ENCODE measurements at places on chromosomes 1 and 21.

DNA sequence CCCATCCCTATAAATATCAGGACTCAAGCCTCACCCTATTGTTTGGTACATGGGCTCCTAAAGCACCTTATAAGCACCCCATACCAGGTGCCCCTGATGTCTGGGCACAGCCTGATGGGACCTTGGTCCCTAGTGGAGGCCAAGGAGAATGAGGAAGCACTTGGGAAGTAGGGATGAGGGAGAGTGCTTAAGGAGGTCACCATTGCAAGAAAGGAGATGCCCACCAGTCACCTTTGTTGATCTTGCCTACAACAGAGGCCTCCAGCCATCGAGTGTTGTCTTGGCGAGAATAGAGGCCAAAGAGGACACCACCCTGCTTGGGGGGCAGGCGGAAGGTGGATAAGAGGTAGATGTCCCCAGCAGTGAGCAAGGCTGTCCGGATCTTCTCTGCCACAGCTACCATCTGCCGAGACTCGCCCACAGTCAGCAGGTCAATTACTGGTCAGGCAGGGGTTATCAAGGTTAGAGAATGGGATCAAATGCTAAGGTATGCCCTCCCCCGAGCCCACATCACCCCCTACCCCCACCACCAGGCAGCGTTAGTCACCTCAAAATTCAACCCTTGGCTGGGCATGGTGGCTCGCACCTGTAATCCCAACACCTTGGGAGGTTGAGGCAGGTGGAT is 1.6 kb downstream of the THBS3 start:
- DNase-seq, result no peak

- peak; percentile 71 for DNase-seq
Observed at GRCh38 chr21:32463889-32464300, 51.4 kb downstream of the EVA1C start.

GRCh38 chr1:184988506-184988905 is 14.2 kb upstream of the NIBAN1 start:
- no peak for DNase-seq

- DNase-seq, result no peak
Observed at GRCh38 chr1:60924964-60925798, 157.2 kb upstream of the NFIA start.

- peak; percentile 91 for DNase-seq
Observed at GRCh38 chr1:85328713-85329397, 52.4 kb upstream of the BCL10 start.

DNA sequence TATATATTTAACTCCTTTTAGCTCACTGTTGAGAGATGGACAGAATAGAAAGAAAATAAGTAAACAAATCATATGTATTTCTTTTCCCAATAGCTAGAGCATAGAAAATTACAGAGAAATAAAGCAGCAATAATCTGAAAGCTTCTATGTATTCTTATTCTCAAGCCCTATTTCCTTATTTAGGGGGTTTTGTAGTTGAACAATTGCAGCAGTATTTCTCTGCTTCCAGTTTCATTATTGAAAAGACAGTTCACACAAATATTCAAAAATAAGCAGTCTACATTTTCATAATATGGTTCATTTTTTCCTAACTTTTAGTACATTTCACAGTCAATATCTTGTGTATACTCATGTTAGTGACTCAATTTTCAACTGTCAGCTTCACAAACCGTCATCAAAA is 638.2 kb downstream of the MRPL39 start:
- no peak for DNase-seq

- DNase-seq, result no peak
Observed at GRCh38 chr1:207803678-207804077, 51.8 kb downstream of the CD46 start.

GRCh38 chr1:65279070-65279779 is 30.1 kb upstream of the DNAJC6 start:
- DNase-seq, result no peak

DNA sequence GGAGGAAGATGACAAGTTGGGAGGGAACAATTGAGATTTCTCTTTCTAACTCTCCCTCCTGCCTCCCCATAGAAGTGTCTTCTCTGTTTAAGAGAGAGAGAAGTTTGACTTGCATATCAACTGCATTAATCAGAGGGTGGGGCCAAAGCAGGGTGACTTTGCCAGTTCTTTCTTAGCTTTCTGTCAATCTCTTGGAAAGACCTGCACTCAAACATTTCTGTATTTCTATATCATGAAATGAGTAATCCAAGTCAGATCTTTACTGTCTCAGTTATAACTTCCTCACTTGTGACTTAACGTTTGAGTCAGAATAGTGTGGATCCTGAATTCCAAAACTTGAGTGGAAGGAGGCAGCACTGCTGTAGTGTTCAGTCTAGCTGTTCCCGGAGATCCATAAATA is 180.8 kb upstream of the KCNK2 start:
- DNase-seq, result no peak

DNA sequence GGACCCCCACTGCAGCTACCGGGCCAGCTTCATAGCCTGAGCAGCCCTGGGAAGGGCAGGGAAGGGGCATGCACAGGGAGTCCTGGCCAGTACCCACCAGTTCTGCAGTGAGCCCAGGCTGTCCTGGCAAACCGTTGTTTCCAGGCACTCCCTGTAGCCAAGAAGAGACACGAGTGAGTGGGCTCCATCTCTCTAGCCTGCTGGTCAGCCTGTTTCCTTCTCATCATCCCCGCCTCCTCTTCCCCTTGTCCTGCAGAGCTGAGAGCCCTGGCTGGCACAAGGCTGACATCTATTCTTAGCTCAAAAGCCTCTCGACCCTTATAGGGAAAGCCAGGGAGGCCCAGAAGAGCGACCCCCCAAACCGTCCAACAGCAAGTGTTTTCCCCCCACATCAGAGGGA is 28.7 kb downstream of the COL16A1 start:
- no peak for DNase-seq

DNA sequence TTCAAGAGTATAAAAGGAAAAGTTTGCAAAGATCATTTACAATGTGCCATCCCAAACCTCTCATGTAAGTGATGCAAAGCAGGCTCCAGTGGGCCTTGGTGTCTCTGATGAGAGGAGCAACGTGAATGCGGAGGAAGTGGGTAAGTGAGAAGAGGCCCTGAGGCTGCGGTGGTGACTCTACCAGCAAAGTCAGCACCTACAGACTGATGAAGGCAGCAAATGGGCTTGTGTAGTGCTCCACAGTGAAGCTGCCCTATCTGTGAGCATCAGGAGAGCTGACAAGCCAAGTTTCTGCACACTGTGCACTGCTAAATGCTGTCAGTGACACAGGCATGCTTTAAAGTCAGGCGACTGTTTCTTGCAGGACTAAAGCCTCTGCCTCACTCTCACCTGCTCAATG is 15.6 kb upstream of the RAP1A start:
- no peak for DNase-seq

DNA sequence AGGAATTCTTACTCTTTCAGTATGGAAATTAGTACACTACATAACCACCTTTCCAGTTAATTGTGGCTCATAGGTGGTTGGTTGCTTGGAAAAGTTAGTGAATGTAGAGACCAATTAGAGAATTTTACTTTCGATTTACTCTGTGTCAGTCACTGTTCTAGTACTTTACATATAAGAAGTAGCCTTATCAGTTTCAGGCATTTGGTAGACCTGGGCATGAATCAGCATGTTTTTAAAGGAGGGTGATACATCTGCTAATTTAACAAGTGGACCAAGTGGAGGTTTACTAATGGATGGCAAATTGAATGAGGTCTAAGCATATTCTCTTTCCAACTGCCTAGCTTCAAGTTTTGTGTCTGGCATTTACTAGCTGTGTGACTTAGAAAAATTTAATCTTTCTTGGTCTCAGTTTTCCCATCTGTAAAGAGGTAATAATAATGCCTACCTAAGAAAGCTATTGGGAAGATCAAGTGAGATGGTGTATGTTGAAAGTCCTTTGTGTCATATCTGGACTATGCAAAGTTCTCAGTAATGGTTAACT is 1158.6 kb downstream of the PLA2G4A start:
- DNase-seq, result no peak

DNA sequence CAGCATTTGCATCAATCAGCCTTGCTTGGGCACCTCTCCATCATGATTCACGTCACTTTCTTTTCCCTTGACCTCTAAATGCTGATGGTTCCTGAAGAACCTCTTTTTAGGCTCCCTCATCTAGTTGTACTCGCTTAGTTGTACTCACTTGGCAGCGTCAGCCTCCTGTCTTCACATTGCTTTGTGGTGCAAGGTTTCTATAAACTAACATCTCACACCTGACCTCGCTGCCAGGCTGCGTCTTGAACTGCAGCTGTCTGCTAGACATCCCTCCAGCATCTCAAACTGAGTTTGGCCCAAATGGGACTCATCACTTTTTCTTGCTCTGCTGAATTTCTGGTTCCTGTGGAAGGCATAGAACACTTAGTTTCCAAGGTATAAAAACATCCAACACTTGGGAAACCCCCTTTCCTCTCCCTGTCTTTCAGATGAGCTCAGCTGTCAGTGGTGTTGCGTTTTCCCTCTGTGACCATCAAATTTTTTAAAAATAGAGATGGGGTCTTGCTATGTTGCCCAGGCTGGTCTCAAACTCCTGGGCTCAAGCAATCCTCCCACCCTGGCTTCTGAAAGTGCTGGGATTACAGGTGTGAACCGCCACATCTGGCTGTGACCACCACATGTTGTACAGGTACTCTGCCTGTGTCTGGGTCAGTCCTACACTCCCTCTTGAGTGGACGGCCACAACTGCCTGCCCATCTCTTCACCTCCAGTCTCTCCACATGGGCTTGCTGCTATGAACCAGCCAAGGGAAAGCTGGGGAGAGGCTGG is 66.9 kb downstream of the SYT6 start:
- no peak for DNase-seq

- DNase-seq, result no peak
Observed at GRCh38 chr1:185535621-185536020, 198.6 kb upstream of the HMCN1 start.

GRCh38 chr21:31448496-31448895 is 104.4 kb upstream of the TIAM1 start:
- DNase-seq, result no peak

- DNase-seq, result no peak
Observed at GRCh38 chr1:151867765-151868411, 14.4 kb upstream of the THEM5 start.

DNA sequence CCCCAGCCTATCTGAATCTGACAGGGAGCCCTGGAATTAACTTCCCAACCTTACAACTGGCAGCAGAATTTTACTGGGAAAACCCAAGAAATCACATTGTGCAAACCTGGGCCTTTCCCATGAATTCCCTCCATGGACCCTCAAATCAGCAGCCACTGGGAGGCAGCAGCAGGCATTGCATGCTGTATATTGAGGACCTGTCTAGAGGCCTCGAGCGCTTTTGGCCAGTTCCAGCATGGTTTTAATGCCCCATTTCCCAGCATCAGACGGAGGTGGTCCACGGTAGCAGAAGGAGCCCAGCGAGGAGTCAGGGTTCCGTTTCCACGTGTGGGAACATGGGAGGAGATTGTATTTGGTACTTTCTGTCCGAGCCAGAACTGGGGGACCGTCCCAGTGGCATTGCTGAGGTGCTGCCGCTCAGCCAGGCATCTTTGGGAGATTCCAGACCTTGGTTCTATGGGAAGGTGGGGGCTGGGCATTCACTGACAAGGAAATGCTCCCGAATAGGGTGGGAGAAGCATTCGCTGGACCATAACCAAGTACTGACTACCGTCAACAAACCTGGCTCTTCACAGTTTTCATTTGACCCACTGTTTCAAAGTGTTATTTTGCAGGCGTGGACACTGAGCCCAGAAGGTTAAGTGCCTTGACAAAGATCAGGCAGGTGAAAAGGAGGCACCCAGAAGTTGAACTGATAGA is 15.9 kb downstream of the BMP8A start:
- DNase-seq, result no peak

Data from BJ (cell line).